NCI-H446 (cell line): ENCODE measurements at places on chromosomes 2 and 18.
A peak's percentile ranks its signal among the peaks of the same experiment; 100 is the strongest.

GRCh38 chr2:147603876-147604275, 241.0 kb upstream of the ACVR2A start:
- no peak for DNase-seq

- DNase-seq = no peak
These were observed 65.0 kb downstream of the ATAD2B start for GRCh38 chr2:23861952-23862351.

DNA sequence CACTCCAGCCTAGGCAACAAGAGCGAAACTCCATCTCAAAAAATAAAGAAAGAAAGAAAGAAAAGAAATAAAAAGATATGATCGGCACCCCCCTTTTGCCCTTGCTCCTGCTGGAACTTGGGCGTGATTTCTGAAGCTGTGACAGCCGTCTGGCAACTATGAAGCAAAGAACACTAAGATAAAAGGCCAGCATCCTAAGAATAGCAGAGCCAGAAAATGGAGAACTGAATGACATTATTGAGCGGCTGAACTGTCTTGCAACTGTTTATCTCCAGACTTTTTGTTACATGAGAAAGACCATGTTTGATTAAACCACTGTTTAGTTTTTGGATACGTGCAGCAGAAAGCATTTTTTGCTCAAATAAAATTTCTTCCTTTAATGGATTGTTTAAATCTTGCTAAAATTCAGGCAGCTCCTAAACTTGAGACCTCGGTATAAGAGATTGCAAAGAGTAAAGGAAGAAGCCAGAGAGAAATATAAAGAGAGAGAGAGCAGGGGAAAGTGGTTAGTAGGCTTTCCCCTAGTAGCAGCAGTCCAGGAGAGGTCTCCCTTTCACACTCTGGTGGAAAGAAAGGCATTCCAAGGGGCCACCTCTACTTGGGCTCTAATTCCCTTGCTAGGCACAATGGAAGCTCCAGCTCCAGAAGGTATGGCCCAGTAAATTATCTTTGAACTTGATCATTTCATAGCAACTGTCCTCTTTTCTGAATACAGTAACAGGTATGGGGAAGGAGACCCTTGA, 8.2 kb upstream of the MBD2 start:
- DNase-seq = no peak

GRCh38 chr2:69177063-69177771, 164.2 kb downstream of the ANTXR1 start:
- DNase-seq = no peak

GRCh38 chr2:217216982-217217381, 357.1 kb upstream of the TNP1 start:
- DNase-seq = no peak

DNA sequence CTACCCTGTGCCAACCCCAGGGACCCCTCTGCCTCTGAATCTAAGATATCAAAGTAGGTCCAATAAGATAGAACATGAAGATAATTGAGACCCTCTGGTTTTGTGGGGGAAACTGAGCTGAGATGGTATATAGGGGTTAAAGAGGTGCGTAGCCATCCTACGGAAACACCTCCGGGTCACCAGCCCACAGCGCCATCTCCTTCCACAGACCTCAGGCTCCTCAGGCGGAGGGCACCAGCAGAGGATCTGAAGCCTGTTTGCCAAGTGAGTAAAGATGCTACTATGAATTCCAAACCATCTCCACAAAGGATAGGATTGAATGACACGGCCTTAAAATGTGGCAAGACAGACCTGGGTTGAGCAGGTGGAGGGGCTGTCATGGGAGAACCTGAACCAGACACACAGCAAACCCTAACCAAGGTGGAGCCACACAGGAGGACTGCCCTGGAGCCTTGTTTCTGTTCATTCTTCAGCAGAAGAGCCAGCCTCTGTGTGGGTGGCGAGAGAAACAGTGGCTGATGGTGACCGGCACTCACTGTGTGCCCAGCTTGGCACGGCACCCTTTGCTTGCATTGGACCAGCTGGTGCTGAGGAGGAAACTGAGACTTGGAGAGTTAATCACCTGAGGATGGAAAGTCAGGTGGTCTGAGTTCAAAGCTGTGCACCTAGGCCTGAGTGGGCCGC, 10.2 kb downstream of the GBX2 start:
- DNase-seq = no peak

DNA sequence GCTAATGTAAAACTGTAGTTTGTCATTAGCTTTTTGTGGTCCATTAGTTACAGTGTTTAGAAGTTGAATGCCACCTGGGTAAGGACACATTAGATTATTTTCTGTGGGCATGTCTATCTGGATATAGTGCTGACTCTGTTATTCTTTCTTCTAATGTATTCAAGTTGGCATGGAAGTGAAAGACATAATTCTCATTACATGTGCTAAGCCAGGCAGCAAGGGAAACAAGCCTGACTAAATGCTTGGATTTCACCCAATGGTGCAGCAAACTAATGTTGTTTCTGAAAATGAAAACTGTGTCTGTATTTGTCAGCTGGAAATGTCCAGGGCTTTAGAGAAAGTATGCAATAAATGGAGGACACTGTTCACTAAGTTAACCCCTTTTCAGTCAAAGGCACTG, 100.7 kb downstream of the NUP35 start:
- peak; percentile 76 for DNase-seq

DNA sequence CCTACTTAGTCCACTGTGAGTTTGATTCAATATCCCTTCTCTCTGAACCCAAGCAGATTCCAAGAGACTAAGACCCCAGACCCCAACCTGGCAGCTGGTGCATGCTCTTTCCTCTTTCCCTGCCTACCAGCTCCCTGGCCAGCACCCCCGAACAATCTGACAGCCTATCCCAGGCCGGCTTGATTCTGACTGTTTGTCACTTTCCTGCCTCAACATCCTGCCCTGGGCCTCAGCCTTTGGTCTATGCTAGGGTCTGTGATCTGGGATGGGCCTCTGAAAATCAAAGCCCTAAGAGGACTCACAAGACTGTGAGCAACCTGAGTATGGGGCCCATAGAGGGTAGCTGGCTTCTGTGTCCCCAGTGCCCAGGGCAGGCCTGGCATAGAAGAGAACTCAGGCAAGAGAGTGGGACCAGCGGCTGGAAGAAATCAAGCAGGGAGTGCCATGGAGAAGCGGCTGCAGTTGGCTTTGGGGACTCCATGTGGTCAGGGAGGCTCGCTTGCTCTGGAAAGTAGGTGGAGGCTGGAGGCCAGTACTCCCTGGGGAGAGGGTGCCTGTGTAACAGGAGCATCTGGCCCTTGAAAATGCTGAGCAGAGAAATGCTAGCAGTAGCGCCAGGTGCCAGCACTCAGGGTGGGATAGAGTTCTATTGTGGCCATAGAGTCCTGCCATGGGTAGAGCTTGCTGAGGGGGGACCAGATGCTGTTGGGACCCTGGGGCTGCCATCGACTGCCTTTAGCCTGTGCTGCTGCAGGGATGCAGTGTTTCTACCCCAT, 343.9 kb downstream of the DYSF start:
- no peak for DNase-seq

- DNase-seq = no peak
These were observed 161.3 kb downstream of the INSIG2 start for GRCh38 chr2:118249531-118249930.

- no peak for DNase-seq
These were observed 12.2 kb upstream of the ARL5A start for GRCh38 chr2:151840216-151841046.

- DNase-seq = no peak
These were observed 131.9 kb upstream of the NT5C1B start for GRCh38 chr2:18721038-18721922.

- DNase-seq = no peak
These were observed 38.7 kb downstream of the IL1R2 start for GRCh38 chr2:102030502-102030854.

DNA sequence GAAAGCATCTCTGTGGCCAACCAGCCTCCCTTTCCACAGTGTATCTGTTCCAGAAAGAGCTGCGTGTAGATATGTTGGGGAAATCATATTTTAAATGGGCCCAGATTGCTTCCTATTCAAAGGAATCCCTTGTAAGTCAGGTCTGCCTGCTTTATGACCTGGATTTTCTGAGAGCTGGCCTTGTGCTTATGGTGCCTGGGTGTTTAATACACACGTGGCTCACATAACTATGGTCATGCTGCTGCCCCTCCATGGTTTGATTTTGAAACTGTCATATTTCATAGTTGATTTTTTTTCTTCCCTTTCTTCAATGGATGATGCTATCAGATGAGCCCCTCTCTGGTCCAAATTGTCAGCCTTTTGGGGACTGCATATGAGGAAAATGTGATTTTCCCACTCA, 111.5 kb upstream of the CNGA3 start:
- DNase-seq = no peak

- DNase-seq = no peak
These were observed 36.6 kb upstream of the GATA6 start for GRCh38 chr18:22132763-22133162.

- no peak for DNase-seq
These were observed 3.0 kb upstream of the HS1BP3 start for GRCh38 chr2:20653695-20654534.

- DNase-seq = no peak
These were observed 322.2 kb upstream of the SPHKAP start for GRCh38 chr2:228503731-228504130.

DNA sequence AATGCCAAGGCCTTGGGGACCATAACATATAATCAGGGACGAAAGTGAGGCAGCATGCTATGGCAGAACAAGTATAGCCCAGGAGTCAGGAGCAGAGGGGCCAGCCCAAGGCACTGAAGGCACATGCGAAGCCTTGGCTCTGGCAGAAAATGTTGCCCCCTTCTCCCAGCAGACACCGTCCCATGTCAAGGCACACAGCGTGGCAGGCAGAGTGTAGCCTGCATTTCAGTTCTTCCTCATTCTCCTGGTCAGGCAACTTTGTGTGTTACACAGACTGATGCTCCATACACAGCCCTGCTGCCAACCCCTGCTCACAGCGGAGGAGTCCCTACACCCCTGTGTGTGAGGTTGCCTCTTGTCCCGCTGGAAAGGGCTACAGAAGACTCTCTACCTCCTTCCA, 480.8 kb downstream of the BCL11A start:
- DNase-seq = no peak

DNA sequence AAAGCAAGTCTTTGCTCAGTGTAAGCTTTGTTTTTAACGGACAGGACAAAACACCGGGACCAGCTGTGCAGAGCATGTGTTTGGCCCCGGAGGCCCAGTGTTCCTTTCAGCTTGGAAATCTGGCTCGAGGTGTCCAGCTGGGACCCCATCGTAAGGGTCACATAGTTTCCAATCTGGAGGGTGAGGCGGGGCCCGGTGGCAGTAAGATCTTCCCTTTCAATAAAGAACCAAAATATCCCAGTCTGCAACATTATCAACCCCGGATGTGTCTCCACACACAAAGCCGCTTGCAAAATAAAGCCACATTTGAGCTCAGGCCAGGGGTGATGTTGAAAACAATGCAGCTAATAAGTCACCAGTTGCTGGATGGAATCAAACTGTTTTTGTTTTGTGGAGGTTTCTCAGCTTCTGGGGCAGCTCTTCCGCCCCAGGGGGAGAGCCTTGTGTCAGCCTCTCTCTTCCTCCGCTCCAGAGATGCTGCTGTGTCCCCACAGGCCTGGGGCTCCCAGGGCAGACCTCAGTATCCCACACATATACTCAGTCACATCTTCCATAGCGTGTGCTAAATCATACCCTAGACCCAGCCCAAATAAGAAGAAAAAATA, 138.6 kb upstream of the GLI2 start:
- DNase-seq = no peak
